ENCODE measurements at places on chromosomes 2 and 18.

GRCh38 chr2:1156059-1156458, 205.4 kb downstream of the SNTG2 start:
- no peak for DNase-seq

GRCh38 chr18:7020995-7021777, 96.4 kb downstream of the LAMA1 start:
- DNase-seq: no peak

GRCh38 chr18:76435316-76435989, 59.6 kb downstream of the ZNF516 start:
- DNase-seq: peak; percentile 39

DNA sequence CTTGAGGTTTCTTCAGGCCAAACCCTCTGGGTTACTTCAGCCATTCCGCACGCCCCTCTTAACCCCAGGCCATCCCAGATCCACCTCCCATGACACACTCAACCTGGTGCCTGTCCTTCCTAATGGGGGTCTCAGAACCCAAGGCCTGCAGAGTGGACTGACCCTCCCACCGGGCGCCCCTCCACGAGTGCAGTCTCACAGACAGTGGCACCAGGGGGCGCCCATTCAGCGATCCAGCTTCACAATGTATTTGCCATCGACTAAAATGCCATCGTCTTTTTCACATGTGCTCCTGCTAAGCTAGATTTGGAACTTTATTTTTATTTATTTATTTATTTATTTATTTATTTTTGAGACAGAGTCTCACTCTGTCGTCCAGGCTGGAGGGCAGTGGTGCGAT, 38.5 kb downstream of the INPP5D start:
- DNase-seq: peak; percentile 80

DNA sequence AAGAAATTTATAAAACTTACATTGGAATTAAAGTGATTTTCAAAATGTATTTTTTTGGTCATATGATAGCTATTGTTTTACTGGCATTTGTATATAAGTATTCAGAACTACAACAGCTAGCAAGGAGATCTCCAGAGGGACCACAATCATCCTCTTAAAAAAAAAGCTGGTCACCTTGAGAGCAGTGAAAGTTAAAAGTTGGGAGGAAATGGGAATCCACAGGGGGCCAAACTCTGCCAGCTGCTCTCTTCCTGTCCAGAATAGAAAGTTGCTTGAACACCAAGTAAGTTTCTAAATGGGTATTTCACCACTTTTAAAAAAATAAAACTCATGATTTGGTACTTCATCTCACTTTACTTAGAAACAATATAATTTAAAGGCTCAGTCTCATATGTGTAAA, 1025.1 kb downstream of the LRP1B start:
- no peak for DNase-seq

- DNase-seq: no peak
These were observed 55.7 kb downstream of the DNMT3A start for GRCh38 chr2:25286025-25286400.

DNA sequence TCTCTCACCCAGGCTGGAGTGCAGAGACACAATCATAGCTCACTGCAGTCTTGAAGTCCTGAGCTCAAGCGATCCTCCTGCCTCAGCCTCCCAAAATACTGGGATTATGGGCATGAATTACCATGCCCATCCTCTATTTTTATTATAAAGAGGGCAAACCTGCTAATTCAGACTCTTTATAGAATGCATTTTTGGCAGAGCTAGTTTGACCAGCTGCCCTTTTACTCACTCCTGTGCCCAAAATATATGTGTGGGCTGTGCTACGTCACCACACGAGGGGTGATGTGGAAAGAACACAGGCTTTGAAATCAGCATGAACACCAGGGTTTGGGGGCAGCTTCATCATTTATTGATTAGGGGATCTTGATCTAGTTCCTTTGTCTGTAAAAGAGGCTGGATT, 137.8 kb downstream of the CLIP4 start:
- DNase-seq: no peak

Measured in H1 (cell line).